ENCODE measurements at places on chromosomes 3 and 15.

- DNase-seq: no peak
Observed at GRCh38 chr15:61309031-61309511, 80.0 kb upstream of the RORA start.

DNA sequence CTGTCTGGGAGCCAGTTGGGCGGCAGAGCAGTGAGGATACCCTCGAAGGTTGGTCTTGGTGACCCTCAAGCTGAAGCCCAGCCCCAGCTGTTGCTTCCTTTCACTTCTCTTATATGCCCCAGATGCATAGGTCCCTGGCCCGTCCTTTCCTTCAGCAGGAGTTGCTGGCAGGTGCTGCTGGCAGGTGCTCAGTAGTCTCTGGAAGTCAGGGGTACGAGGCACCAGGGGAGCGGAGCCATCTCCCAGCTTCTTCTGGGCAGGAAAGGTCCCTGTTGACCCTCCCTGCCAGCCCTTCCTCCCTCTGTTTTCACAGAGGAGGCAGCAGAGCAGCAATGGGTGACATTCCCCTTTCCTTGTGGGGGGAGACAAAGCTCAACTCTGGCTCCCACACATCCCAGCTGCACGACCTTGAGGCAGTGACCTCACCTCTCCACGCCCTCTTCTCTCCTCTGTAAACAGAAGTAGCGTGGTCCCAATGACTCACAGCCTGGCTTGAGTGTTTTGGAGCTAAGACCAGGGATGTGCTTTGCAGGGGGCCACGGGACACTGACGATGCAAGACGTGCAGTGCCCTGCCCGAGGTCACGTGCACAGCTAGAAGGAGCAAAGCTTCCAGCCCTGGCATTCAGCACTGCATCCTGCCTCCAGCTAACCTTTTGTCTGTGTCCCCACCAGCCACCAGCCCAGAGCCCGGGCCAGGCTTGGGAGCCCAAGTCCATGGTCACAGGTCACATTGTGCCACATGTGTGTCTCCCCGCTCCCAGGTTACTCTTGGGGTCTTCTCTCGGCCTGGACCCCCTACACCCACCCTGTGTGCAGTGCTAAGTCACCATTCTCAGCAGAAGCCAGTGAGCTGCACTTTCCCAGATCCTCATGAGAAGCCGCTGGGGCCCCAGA, 49.7 kb downstream of the SLC6A6 start:
- DNase-seq: no peak

GRCh38 chr15:39784125-39784524, 1.5 kb upstream of the FSIP1 start:
- no peak for DNase-seq

- no peak for DNase-seq
Observed at GRCh38 chr3:6165951-6166350, 695.0 kb upstream of the GRM7 start.

DNA sequence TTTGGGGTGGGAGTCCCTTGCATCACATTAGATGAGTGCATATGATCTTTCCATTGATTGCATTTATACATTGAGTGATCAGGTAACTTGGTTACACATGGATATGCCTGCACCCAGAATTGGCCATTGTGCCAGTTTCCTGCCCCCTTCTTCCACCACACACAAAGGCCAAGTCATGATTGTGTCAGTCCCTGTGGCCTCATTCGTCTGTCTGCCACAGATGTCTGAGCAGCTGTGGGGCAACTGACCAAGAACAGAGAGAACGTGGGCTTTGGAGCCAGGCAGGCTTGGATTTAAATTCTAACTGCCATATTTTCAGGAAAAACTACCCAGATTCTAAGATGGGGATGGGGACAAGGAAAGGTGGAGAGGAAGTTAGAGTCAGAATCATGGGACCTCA, 27.0 kb downstream of the CCNL1 start:
- DNase-seq: no peak

- no peak for DNase-seq
Observed at GRCh38 chr3:106619-107018, 89.9 kb upstream of the CHL1 start.

- DNase-seq: no peak
Observed at GRCh38 chr15:82935382-82935781, 17.1 kb downstream of the HOMER2 start.

GRCh38 chr3:49673715-49674496, at the start of gene APEH:
TSS of gene APEH (plus strand) at chr3:49674351. CDS start at chr3:49674402, 51 bp downstream.
- peak; percentile 99 for DNase-seq

GRCh38 chr3:196528639-196529233, 13.6 kb upstream of the SMCO1 start:
- peak; percentile 77 for DNase-seq

DNA sequence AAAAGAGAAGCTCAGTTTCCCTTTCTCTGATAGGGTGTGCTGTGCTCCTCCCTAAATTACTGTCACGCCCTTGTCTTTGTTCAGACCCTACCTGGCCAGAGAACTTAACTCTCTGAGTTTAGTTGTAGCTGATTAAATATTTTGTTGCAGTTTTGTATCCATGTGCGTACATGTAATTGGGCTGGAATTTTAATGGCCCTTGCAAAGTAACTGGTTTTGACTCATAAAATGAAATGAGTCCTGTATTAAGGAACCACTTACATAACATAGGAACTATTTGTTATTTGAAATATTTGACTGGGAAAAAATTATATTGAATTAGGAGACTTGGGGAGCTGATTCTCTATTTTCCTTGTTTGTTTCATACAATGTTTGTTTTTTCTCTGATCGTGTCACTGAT, 80.2 kb downstream of the LRRK1 start:
- no peak for DNase-seq

- DNase-seq: no peak
Observed at GRCh38 chr15:68091743-68092142, 37.6 kb downstream of the PIAS1 start.

DNA sequence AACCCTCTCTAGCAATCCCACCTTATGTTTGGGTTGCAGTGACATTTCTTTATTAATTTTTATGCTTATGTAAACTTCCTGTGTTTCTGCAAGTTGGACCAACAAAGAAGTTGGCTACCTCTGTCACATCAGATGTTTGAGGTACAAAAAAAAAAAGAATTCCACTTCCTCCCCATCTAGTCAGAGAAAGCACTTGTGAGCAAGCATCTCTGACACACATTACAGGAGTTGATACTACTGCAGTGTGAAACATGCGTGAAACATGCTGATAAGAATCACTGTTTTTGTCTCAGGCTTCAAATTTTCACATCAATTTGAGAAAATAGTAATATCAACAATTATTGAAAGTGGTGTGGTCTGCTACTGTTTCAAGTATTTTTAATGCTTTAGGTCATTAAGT, 1.3 kb downstream of the SCAANT1 start:
- DNase-seq: no peak

DNA sequence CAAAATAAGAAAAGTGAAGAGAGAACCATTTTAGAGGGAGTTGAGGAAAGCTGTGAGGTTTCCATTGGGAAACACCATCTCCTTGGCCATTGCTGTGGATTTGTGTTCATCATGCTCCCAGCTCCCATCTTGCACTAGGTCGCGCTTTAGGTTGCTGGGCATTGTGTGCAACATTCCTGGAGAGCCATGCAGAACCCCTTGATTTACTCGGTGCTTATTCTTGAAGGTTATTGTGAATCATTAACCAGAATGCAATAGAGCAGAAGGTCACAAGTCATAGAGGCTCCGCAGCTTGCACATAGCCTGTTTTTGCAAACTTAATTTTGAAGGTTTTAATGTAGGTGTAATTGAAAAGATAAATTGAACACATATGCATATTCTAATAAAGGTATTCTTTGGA, 239.2 kb upstream of the IL12A start:
- no peak for DNase-seq

GRCh38 chr3:64340641-64341101, 115.4 kb upstream of the PRICKLE2 start:
- DNase-seq: no peak

DNA sequence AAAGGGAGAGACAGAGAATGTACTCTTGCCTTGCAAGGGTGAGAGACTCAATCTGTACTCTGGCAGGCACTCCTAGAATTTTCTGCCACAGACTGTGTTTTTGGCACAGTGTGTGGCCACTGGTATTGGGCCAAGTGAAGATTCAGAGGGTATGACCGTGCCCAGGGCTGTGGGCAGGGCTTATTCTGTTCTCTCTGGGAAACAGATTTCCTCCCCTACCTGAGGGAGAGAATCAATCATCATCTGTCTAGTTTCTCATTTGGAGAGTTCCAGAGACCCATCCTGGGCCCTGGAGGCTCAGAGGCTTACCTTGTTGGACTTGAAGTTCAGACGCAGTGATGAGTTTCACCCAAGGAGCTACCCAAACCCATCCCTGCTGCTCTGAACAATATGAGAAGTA, 28.2 kb downstream of the CSTA start:
- DNase-seq: no peak

Measured in activated CD4-positive, alpha-beta T cell treated with anti-CD3 and anti-CD28 coated beads, Interleukin-2, amount 50 U/mL, for 24 hours (primary cell).